ENCODE measurements at places on chromosomes 12 and 14. TPM values are rescaled to one million over a fixed set of nuclear protein-coding genes. Genes with fewer than 3 reads are reported as not detected.

DNA sequence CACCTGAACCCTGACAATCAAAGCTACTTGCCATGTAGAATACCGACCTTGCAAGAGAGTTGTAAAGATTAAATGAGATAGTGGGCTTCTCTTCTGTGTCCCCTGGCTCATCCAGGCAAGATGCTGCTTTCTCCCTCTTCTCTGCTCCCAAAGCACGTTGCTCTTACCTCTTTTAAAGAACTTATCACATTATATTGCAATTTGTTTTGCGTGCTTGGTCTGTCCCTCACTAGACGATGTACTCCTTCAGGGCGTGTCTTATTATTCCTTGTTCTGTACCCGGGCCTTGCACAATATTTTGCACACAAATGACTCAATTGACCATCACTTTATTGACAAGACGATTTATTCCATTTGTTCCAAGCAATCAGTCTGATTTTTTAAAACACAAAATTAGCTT lies 3.3 kb downstream of the DCN start:
- DNase-seq: no peak

- DNase-seq: no peak
Observed at GRCh38 chr14:79788346-79788745, 423.0 kb downstream of the DIO2 start.

- DNase-seq: no peak
Observed at GRCh38 chr14:23530375-23531055, 21.1 kb downstream of the ZFHX2 start.

CAPZA3 gene
- 0.17 TPM for total RNA-seq

HAL gene
- total RNA-seq: 0.51 TPM

DNA sequence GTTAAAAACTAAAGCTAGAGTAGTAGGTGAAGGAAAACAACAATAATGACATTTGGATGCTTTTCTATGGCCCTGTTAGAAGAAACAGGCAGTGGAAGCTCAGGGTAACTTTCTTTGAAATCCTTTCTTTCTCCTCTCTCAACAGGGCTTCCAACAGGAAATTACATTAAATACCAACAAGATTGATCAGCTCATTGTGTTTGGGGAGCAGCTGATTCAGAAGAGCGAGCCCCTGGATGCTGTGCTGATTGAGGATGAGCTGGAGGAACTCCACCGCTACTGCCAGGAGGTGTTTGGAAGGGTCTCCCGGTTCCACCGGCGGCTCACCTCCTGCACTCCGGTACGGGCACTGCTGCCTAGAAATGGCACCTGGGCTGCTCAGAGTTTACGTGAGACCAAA lies 81.5 kb downstream of the ESR2 start:
- DNase-seq: no peak

DNA sequence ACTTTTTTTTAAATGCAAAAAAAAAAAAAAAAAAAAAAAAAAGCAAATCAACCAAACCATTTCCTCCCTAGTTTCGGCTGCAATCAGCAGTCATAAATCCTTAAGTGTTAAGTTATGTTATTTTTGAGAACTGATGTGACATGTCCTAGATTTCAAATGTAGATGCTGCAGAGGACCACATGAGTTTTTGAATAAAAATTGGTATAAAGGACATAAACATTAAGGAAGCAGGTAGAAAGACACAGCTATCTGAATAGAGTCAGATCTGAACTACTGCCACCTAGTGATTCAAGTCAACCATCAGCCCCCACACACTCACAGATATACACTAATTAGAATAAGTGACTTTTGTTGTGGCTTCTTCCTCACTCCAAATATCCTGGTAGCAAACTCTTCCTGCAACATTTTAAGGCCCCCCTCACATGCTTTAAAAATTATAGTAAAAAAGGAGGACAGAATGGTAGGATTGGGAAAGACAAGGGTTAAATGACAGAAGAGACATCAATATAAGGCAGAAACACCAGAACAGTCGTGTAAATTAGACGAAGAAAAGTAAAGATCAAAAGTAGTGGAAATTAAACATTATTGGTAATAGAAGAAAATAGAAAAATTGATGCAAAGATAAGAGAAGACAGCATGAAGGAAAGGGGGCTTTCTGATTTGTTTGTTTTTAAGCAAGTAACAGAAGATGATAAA lies 394.5 kb upstream of the ATP2B1 start:
- peak; percentile 43 for DNase-seq

DNA sequence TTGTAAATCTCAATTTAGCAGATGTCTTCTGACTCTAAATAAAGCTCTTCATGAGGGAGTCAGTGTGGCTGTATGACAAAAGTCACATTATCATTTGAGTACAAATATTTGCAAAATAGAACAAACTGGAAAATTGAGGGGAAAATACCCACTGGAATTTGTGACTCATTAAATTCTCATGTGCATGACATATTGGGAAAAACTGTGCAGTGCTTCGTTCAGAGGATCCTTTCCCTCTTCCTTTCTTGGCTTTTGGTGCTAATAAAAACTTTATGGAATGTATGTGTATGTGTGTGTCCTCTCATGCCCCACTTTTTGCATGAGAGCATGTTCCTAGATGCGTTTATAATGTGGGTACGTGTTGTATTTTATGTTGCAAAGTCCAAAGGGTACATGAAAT lies 267.8 kb downstream of the KTN1 start:
- no peak for DNase-seq

- DNase-seq: peak; percentile 81
Observed at GRCh38 chr14:102819176-102819628, 42.0 kb downstream of the TRAF3 start.

SIX1 gene
- 1.3 TPM for total RNA-seq

GRCh38 chr14:26761532-26761931 lies 163.7 kb upstream of the NOVA1 start:
- no peak for DNase-seq

GRCh38 chr12:89139390-89139789 lies 212.9 kb downstream of the DUSP6 start:
- DNase-seq: no peak

GRCh38 chr12:6635856-6636531 lies at the start of gene LPAR5:
LPAR5 (minus strand) TSS chr12:6635959; CDS start chr12:6621248, 14,711 bp downstream.
- peak; percentile 69 for DNase-seq

GRCh38 chr14:30053103-30053502 lies 125.5 kb upstream of the PRKD1 start:
- no peak for DNase-seq

TOMM20L gene
- total RNA-seq: not detected

RPGRIP1 gene
- under 0.01 TPM for total RNA-seq

DNA sequence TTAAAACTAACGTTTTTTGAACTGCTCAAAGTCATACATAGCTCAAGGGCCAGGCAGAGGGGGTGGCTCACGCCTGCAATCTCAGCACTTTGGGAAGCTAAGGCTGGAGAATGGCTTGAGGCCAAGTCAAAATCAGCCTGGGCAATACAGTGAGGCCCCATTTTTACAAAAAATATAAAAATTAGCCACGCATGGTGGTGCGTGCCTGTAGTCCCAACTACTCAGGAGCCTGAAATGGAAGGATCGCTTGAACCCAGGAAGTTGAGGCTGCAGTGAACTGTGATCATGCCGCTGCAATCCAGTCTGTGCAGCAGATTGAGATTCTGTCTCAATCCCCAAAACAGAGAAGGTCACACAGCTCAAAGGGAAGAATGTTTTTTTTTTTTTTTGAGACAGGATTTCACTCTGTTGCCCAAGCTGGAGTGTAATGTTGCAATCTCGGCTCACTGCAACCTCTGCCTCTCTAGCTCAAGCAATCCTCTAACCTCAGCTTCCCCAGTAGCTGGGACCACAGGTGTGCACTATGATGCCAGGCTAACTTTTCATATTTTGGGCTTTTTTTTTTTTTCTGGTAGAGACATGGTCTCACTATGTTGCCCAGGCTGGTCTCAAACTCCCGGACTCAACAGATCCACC lies 2.9 kb downstream of the RBM23 start:
- DNase-seq: no peak

GRCh38 chr12:58832-59231 lies 7.7 kb upstream of the IQSEC3 start:
- DNase-seq: no peak

DNA sequence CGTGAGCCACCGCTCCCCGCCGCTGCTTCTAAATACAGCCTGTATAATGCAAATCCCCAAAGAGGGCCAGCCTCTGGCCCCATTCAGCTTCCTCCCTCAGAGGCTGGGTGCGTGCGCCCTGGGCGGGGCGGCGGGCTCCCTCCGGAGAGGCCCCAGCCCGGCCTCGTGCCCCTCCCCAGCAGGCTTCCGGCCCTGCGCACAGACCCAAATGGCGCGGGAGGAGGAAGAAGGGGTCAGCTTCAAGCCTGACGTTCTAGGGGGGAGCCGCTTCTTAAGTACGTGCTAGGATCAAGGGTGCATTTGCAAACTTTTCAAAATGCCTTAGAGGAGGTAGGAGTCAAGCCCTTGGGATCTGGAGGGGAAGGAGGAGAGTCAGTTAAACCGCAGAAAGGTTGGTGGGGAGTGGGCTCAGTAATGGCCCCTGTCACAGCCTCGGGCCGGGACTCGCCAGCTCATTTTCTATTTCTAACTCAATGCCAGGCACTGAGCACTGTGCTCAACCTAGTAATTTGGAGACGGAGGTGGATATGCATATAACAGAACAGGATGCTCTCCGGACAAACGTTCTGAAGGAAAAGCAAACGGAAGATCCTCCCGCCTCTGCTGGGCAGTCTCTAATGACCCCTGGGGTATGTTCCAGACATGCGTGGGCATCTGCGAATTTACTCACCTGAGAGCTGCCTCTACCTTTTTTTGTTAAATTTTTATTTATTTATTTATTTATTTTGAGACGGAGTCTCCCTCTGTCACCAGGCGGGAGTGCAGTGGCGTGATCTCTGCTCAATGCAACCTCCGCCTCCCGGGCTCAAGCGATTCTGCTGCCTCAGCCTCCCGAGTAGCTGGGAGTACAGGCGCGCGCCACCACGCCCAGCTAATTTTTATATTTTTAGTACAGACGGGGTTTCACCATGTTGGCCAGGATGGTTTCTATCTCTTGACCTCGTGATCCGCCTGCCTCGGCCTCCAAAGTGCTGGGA lies 32.3 kb downstream of the NINJ2 start:
- no peak for DNase-seq

DNA sequence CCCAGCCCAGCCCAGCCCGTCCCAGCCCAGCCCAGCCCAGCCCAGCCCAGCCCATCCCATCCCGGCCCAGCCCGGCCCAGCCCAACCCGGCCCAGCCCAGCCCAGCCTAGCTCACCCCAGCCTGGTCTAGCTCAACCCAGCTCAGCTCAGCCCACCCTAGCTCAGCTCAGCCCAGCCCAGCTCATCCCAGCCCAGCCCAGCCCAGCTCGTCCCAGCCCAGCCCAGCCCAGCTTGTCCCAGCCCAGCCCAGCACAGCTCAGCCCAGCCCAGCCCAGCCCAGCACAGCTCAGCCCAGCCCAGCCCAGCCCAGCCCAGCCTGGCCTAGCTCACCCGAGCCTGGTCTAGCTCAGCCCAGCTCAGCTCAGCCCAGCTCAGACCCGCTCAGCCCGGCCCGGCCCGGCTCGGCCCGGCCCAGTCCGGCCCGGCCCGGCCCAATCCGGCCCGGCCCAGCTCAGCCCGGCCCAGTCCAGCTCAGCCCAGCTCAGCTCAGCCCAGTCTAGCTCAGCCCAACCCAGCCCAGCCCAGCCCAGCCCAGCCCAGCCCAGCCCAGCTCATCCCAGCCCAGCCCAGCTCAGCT lies 184.7 kb downstream of the TMEM121 start:
- no peak for DNase-seq

- no peak for DNase-seq
Observed at GRCh38 chr12:12531194-12531593, 31.5 kb downstream of the DUSP16 start.

IGFBP6 gene
- total RNA-seq: 125 TPM

DNA sequence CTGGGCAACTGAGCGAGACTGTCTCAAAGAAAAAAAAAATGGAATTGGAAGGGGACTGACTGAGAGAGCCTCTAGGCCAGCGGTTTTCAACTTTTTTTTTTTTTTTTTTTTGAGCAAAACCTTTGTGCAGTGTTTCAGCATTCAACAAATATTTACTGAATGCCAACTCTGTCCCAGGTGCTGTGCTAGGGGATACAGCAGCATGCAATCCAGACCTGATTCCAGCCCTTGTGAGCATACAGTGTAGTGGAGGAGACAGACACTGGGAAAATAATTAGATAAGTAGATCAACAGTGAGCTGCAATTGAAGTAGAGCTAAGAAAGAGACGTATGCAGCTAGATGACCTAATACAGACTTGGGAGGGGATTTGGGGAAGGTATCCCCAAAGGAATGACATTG lies 23.8 kb upstream of the LTBP2 start:
- no peak for DNase-seq

DNA sequence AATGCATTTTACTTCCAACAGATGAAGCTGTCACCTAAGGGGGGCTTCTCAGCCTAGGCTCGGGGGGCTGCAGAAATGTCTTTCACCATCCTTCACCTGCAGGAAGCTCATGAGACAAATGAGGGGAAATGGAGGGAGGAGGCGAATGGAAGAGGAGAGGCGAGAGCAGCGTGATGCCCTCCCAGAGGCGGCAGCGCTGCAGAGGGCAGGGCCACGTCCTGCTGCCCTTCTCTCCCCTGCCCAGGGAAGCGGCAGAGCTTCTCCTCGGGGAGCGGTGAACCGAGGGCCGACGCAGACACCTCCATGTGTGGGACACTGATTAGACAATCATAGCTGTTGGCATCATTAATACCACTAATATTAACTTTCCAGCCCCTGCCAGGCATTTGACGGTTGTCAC lies 78.3 kb downstream of the SERPINA3 start:
- DNase-seq: no peak

DNA sequence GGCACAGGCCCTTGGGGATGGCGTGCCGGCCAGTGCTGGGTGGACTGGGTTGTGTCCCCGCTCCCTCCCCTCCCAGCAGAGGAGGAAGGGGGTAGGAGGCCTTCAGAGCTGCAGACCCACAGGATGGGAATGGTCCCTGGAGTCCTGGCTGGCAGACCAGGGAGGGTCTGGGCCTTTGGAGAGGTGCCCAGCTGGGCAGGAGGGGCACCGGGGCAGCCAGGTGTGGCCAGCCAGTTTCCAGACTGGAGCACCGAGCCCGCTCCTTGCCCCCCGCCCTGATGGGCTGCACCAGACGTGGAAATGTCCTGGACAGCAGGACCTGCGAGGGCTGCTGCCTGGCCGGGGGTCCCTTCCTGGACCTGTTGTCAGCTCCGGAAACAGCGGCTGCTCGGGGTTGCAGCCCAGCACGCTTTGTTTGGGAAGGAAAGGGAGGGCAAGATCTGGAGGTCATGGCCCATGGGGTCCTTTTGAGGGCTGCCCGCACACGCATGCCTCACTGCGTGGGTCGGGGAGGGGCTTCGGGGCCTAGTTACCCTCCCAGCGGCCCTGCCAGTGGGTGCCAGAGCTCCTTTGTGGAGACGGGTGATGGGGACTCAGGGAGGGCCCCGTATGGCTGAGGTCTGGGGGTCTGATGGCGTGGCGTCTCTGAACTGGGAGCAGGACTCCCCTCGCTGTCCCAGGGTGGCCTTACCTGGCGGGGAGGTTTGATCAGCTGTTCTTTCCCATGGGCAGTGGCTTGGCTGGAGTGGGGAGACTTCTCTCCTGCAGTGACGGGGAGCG lies 9.1 kb downstream of the KIF26A start:
- DNase-seq: no peak
